ENCODE measurements at places on chromosomes 16 and 17. TPM values are rescaled to one million over a fixed set of nuclear protein-coding genes. Genes with fewer than 3 reads are reported as not detected.

The SLC26A11 gene
- total RNA-seq, result 10.6 TPM

The PRKCB gene
- 59.0 TPM for total RNA-seq

The CCL17 gene
- total RNA-seq, result not detected

The TAT gene
- total RNA-seq, result not detected

The PCGF2 gene
- total RNA-seq, result 11.8 TPM

The EVI2B gene
- total RNA-seq, result 0.49 TPM

The PLA2G10 gene
- not detected for total RNA-seq

The SOX8 gene
- total RNA-seq, result 21.6 TPM

The TM4SF5 gene
- total RNA-seq, result not detected

The MT1H gene
- not detected for total RNA-seq

The MSLN gene
- total RNA-seq, result not detected

The TP53TG3C gene
- not detected for total RNA-seq

The HS3ST3B1 gene
- 0.74 TPM for total RNA-seq

The TBC1D28 gene
- total RNA-seq, result not detected
